ENCODE measurements at places on chromosomes 6 and 20.

- DNase-seq, result no peak
Observed at GRCh38 chr6:45970326-45970725, 45.3 kb downstream of the CLIC5 start.

DNA sequence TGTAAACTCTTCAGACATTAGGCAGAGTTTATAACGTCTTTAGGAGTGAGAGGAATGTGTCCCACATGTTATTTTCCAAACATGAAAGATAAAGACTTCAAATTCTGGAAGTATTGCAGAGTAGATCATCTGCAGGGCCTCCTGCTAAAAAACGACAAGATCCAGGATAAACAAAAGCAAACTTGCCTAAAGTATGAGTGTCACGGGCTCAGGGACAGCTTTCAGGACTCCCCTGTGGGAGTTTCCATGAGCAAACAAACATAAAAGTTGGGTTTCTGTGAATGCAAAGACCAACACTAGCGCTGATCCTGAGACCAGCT lies 76.9 kb downstream of the TXNDC5 start:
- DNase-seq, result no peak

DNA sequence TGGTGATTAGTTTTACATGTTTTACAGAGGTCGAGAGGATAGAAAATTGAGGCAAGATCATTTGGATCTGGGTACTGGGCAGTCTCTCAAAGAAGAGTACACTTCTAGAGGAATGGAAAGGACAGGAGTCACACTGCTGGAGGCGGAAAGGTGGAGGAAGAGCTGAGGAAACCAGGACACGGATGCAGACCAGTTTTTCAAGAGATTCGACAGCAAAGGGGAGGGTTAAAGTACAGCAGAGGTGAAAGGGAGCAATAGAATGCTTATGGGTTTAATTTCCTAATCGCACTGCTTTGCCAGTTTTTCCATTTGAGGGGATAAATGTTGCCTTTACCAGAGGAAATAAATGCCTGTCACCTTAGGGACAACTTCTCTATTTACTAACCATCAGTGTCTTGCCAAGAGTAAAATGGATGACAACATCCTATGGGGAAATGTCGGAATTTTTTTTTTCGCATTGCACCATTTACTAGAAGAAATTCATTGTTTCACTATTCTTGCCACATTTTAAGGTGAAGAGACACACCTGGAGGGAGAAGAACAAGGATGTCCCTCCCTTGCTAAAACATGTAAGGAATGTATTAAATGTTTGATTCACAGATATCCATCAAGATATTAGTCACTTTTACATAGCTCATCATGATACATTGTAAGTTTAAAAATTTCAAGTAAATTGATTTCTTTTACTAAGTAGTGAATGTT lies 226.6 kb downstream of the COL12A1 start:
- no peak for DNase-seq

GRCh38 chr6:107330168-107330567 lies 129.2 kb downstream of the PDSS2 start:
- peak; percentile 25 for DNase-seq

DNA sequence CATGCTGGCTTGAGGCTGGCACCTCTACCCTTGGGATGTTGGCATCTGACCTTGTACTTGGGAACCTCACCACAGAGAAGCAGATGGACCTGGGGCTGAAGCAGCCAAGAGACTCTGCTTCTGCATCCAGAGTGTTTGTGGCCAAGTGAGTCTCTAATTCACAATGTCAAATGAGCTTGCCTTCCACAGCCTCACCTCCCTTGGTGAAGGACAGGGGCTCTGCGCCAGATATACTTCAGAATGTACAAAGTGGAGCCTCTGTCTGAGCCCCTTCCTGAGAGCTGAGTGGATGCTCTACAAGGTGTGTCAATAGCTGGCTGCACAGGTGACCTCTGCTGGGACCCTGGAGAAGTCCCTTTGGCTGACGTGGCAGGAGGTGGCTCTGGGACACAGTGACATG lies 508.9 kb downstream of the CDH26 start:
- DNase-seq, result no peak

DNA sequence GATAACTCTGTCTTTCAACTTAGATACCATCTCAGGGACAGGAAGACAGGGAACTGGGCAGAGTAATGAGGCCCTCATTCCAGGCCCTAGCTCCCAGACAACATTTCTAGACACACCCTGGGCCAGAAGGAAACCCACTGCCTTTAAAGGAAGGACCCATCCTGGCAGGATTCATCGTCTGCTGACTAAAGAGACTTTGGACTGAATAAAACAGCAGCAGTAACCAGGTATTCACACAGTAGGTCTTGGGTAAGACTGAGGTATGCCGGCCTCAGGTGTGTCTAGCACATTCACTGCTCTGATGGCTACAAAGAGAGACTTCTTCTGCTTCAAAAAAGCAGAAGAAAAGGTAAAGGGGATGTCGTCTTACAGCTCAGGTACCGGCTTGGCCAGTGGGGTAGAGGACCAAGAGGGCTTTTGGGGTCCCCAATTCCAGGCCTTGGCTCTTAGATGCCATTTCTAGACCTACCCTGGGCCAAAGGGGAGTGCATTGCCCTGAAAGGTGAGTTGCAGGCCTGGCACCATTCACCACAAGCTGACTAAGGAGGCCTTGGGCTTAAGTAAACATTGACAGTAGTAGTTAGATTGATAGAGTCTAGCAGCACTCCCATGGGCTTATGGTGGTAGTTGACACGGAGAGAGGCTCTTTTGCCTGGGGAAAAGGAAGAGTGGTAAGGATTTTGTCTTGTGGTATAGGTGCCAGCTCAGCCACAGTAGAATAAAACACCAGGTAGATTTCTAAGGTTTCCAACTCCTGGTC lies 13.4 kb downstream of the SNX14 start:
- no peak for DNase-seq

GRCh38 chr6:11496152-11497060 lies 41.1 kb upstream of the TMEM170B start:
- DNase-seq, result peak; percentile 43

GRCh38 chr6:42403421-42403820 lies 48.3 kb downstream of the TRERF1 start:
- no peak for DNase-seq

DNA sequence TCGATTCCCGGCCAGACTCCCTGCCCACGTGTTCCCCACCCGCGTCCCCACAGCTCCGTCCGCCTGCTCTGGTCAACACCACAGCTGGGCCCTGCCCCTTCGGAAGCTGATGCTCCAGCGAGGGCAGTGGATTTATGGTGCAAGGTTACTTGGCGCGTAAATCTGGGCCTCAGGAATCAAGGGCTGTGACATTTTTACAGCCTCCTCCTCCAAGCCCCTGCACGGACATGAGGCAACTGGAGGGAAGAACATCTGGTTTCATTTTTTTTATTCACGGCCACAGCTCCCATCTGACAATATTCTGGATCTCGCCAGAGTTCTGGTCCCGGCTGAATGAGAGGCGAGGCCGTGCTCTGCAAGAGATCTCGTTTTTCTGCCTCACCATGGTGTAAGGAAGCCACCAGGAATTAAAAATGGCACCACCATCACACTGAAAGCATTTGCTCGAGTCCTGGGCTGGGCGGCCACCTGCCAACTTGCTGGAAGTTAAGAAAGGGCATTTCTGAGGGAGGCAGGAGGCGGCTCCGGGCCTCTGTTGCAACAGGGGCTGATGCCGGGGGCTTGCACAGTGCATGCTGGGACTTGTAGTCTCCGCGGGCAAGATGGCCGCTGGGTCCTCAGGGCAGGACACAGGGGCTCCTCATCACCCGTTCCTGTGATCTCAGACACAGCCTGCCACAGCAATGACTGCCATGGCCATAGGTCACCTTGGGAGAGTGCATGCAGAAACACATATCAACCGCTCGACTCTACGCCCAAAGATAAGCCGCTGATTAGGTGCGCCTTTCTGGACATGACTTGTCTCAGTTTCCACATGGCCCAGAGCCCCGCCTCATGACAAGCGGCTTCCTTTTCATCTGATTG lies 148.5 kb downstream of the LY86 start:
- DNase-seq, result peak; percentile 55

GRCh38 chr6:161961046-161961445 lies 687.2 kb upstream of the AGPAT4 start:
- DNase-seq, result no peak

- DNase-seq, result no peak
Observed at GRCh38 chr6:1554141-1554475, 55.6 kb upstream of the FOXC1 start.

- no peak for DNase-seq
Observed at GRCh38 chr6:4606821-4607704, 169.1 kb upstream of the CDYL start.

GRCh38 chr20:21767739-21768223 lies 62.3 kb downstream of the PAX1 start:
- no peak for DNase-seq

DNA sequence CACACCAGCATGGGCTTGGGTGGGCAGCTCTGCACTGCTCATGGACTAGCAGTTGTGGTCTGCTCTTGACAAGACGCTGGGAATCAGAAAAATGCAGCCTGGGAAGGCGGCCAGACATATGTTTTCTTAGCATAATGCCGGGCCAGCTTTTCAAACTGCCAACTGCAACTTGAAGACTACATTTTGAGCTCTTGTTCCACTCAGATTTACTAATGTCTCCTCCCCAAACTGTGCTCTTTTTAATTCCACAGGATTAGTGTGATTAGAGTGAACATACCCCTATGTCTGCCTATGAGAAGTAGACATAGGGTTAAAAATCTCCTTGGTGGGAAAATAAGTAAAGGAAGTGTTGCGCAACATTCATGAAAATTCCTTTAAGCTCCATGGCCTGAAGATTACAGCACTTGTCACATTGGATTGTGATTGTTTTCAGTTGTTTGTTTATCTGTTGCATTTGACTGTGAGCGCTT lies 5.3 kb upstream of the FNDC1 start:
- no peak for DNase-seq

DNA sequence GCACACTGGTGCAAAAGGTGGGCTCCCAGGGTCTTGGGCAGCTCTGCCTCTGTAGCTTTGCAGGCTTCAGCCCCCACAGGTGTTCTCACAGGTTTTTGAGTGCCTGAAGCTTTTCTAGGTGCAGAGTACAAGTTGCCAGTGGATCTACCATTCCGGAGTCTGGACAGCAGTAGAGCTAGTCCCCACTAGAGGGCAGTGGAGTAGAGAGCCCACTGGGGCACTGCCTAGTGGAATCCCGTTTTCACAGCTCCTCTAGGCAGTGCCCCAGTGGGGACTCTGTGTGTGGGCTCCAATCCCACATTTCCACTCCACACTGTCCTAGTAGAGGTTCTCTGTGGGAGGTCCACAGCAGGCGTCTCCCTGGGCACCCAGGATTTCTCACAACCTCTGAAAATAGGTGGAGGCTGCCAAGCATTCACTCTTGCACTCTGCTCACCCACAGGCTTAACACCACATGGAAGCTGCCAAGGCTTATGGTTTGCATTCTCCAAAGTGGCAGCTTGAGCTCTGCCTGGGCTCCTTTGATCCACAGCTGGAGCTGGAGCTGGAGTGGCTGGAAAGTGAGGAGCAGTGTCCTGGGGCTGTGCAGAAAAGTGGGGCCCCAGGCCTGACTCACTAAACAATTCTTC lies 86.3 kb upstream of the PROKR2 start:
- peak; percentile 9 for DNase-seq

DNA sequence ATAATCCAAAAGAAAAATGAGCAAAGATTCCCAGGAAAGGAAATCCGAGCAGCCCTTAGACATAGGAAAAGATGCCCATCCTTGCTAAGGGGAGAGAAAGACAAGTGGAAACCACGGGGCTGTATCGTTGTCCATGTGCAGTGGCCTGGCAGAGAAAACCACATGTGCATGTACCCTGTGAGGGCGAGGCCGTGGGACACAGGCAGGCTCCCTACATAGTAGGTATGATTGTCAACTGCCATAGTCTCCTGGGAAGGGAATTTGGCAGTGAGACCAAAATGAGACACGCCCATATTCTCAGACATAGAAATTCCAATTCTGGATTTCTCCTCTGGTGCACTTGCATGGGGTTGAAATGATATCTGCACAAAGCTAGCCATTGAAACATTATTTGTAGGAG lies 169.7 kb upstream of the SALL4 start:
- DNase-seq, result no peak

DNA sequence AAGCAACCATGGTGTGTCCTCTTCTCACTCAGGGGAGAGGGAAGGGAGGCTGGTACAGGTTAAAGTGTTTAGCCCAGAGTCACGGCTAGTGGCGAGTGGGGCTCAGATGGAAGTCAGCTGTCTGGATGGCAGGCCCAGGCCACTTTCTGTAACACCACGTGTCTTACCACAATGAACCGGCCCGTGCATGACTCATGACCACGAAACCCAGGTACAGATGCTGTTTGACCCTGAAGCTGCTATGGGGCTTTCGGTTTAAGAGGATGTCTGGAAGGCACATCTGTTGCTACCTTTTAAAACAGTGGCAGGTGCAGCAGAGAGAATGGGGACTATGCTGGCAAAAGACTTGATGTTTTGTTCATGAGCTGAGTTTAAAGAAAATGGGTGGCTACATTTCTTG lies 36.5 kb upstream of the MPC1 start:
- peak; percentile 59 for DNase-seq

DNA sequence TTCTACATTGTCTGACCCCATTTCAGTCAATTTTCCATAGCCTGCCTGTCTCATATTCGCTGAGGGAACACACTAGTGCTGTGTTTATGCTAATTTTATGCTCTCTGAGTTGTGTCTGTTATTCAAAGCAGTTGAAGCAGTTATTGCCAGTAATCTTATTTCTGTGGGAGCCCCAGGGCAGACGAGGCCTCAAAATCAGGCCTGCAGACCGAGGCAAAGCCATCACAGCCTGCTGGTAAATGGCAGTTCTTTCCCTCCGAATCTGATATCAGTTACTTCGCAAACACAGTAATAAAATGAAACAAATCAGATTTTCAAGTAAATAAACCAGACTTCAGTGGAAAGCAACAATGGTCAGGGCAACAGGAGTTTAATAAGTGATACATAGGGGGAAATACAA lies 508.4 kb downstream of the PKHD1 start:
- no peak for DNase-seq

- DNase-seq, result no peak
Observed at GRCh38 chr6:47245745-47246371, 63.8 kb downstream of the TNFRSF21 start.

DNA sequence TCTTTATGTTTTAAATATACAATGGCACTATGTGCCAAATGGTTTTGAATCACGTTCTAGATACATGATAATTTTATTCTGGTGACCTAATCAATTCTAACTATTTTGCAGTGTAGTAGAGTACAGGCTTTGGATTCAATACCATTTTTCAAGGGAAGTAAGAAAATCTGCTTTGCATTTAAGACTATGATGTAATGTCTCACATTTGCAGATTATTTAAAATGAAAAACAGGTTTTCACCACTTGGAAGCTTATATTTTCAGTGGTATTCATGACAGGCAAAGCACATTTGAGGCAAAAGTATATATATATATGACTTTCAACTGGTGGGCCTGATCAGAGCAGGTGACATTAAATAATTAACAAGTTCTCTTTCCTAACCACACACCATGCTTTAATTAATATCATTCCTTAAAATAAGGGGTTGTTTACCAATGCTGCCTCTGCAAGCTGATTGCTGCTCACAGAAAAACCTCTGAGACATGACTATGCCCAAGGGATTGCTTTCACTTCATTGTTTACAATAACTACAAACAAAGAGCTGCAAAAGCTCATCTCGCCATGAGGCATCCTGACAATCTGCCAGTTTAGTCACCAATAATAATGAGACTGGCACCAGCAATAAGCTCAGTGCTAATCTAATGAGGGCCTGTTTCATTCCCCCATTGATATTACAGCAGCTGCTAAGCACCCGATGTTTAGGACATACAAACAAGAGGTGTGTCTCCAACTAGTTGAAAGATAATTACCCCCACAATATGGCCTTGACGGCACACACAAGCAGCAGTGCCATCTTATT lies 1176.0 kb upstream of the GJE1 start:
- DNase-seq, result no peak

Data from GM12891 (cell line).